ENCODE measurements at places on chromosomes 11 and 22.

GRCh38 chr11:130915603-130916237, 559 bp downstream of the SNX19 start:
- no peak for DNase-seq

DNA sequence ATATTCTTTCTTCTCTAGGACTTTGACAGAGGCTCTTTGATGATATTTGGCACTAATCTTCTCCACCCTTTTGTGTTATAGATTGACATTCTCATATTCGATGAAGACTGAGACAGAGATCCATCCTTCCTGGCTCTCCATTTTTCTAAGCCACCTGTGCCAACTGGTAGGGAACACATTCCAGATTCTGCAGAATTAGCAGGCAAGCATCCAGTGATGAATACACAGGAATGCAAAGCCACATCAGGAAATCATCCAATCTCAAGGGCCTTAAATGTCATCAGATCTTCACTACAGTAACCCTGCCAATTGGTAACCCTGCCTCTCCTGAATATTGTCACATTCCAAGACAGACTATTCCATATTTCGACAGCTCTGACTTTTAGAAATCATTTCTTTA, 718.4 kb upstream of the API5 start:
- DNase-seq = no peak

DNA sequence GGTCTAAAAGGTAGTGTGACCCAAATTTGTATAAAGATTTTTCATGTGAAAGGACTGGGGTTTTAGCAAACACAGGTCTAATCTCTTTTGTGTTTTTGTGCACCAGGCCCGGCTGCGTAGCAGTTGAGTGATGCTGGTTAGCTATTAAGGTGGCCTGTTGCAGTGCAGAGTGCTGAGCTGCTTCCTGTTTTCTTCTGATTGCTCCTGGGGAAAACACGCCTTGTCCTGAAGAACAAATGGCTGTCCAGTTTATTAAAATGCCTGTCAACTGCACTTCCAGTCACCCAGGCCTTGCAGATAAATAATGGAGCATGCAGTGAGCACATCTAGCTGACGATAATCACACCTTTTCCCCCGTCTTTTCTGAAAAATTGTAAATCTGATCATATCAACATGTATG, 1.8 kb downstream of the SRSF8 start:
- DNase-seq = peak; percentile 71

DNA sequence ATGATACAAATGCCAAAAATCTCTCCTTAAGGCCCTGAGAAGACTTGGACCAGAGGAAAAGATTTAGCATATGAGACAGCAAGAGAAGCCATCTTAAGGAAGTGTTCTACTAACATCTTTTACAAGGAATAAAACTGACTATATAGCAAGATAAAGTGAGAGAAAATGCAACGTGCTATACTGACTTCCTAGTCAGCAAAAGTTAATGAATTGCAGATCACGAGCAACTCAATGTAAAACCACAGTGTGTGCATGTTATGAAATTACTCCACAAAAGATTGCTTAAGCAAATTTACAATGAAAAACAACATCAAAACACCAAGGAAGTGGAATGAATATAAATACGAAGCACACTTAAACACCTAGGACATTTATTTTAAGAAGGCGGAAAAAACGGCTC, 187.5 kb downstream of the CADM1 start:
- DNase-seq = no peak

GRCh38 chr22:27641049-27641795, 160.3 kb downstream of the MN1 start:
- DNase-seq = no peak

GRCh38 chr11:64723907-64724862, 1.2 kb upstream of the NRXN2 start:
- DNase-seq = no peak

- DNase-seq = peak; percentile 62
These were observed at the start of gene LRFN4 for GRCh38 chr11:66856496-66857233. TSS of gene LRFN4 (plus strand) at chr11:66857064. CDS start at chr11:66857745, 681 bp downstream.

GRCh38 chr22:29780748-29781676, 13.8 kb downstream of the UQCR10 start:
- DNase-seq = no peak

- no peak for DNase-seq
These were observed 9.8 kb downstream of the PPFIBP2 start for GRCh38 chr11:7523416-7524210.

DNA sequence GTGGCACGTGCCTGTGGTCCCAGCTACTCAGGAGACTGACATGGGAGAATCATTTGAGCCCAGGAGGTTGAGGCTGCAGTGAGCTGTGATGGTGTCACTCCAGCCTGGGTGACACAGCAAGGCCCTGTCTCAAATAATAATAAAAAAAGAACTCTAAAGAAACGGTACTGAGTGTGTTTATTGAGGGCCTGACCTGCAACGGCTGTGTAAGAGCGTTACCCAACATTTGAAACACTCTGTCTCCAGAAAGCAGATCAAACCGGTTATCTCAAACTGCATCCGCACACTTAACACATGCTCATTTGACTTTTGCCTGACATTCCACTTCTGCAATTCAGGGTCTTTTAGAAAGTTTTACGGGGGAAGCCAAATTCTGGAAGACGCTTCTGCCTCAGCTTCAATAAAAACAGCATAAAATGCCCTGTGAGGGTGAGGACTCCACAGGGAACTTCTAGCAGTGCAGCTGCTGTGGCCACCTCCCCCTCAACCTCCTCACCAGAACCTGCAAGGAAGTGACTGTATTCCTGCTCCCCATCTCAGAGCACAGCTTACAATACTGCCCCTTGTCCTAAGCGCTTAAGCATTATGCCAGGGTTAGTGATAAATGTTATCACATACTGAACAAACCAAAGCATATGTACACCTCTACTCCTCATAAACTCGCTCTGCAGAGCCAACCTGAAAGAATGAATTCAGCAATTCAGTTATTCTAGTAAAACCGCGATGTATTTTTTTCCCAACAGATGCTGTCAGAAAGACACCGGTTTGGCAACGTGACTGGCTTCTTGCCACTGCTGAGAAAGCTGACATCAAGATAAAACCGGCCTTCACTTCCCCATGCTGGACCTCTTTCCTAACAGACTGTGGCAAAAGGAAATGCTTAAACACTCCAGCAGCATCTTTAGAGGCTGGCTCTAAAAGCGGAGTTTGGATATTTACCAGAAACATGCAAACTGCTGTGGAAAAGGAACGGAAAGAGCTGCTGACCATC, 52.2 kb downstream of the PRDM10 start:
- DNase-seq = no peak

GRCh38 chr11:113201054-113201818, 113.1 kb upstream of the TTC12 start:
- peak; percentile 69 for DNase-seq

- DNase-seq = no peak
These were observed 11.3 kb upstream of the AMPD3 start for GRCh38 chr11:10443721-10444235.

DNA sequence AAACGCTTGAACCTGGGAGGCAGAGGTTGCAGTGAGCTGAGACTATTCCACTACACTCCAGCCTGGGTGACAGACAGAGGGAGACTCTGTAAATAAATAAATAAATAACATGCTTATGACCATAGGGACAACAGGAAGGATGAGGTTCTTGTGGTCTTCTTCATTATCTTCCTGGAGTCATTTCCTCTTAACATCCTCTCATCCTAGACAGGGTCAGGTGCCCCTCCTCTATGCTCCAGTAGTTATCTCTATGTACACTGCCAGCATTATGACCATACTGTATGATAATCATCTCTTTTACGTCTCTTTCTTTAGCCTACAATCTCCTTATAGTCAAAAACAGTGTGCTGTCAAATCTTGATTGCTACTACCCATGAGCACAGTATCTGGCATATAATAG, 17.7 kb downstream of the RAB30 start:
- no peak for DNase-seq

- peak; percentile 49 for DNase-seq
These were observed 3.6 kb downstream of the SEPTIN5 start for GRCh38 chr22:19717691-19718455.

- DNase-seq = no peak
These were observed 102.6 kb downstream of the GALNT18 start for GRCh38 chr11:11519184-11519583.

- DNase-seq = no peak
These were observed 645 bp downstream of the CDC42BPG start for GRCh38 chr11:64843686-64844329.

DNA sequence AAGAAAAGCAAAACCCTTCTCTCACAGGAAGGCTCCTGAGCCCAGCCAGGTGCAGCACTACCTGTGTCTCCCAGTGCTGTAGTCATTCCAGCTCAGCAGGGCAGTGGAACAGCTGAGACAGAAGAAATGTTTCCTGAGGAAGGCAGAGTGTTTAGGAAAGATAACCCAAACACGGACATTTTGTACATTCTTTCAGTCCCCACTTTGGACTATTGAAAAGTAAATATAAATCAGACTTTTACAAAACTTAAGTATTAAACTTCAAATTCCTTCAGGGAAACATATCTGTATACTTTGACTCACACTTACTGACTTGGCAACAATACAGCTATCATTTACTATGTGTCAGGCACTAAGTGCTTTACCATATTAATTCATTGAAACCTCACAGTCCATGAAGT, 40.4 kb downstream of the RRAS2 start:
- no peak for DNase-seq

DNA sequence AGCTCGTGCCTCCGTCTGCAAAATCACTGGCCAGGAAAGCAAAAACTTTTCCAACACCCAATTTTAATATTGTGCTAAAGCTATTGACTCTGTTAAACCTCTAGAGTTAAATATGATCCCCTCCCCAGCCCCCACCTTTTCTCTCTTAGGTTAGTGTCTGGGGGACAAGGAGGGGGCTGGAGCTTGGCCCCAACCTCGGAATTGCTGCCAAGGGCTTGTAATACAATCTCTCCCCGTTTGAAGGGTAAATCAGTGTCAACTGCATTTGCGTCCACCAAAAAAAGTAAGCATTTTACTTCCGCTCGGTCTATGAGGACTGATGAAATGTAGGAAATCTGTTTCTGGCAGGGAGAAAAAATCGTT, at the start of gene GAS2:
GAS2 (plus strand) TSS at position 287 of the 363 bp plus-strand sequence. CDS start 8,259 bp downstream, outside the sequence.
- no peak for DNase-seq

- no peak for DNase-seq
These were observed 17.1 kb downstream of the PSMD13 start for GRCh38 chr11:253886-254270.

DNA sequence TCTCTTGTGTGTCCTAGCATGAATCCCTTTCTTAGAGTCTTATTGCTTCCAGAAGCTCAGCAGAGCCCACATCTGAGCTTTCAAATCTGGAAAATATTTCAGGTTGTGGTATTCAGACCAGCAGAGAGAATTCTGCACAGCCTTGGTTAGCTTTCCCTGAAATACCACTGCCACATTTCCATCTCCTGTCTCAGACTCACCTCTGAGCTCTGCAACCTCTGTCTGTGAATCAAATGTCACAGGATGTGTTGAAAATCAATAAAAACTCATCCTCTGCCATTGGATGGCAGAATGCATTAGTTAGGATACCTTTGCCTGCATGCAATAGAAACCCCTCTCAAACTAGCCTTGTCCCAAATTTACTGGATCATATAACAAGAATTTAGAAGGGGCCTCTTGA, 47.7 kb downstream of the ENDOD1 start:
- DNase-seq = no peak

DNA sequence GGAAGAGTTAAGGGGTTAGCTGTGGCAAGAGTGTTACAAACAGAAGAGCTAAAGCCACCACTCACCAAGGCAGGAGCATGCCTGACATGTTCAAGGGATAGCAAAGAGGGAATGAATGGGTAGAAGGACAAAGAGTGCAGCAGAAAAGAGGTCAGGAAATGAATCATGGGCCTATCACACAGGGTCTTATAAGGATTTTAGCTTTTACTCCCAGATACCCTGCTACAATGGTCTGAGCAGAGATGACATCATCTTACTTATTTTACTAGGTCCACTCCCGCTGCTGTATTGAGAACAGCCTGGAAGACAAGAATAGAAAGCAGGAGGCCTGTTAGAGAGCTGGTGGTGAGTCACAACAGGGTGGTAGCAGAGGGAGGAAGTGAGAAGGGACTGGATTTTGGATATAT, 9.8 kb downstream of the TRAF6 start:
- no peak for DNase-seq

- no peak for DNase-seq
These were observed 24.3 kb upstream of the HIKESHI start for GRCh38 chr11:86277741-86278140.

DNA sequence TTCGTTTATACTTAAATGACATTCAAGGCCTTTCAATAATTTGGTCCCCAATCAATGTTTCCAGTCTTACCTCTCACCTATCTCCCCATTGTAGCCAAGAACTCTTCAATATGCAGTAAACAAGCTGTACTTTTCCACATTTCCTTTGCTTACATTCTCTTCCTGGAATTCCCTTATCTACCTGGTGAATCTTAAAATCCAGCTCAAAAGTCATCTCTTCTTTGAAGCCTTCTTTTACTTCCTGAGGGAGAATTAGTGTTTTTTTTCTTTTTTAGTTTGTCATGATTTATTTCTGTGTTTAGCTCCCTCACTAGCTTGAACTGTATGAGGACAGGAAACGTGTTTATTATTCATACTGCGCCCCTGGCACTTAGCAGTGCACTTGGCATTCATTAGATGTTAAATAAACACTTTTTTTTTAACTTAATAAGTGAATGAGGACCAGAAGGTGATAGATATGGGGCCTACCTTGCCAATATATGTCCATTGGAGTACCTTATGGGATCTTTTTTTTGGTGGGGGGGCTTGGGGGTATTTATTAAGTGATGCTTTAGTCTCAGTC, 4.9 kb upstream of the PTS start:
- no peak for DNase-seq

GRCh38 chr11:69934861-69935494, 115.8 kb upstream of the FGF3 start:
- DNase-seq = no peak

GRCh38 chr11:125451400-125452124, 44.5 kb downstream of the FEZ1 start:
- DNase-seq = peak; percentile 53

GRCh38 chr11:95915051-95915450, 8.9 kb downstream of the MTMR2 start:
- DNase-seq = no peak

DNA sequence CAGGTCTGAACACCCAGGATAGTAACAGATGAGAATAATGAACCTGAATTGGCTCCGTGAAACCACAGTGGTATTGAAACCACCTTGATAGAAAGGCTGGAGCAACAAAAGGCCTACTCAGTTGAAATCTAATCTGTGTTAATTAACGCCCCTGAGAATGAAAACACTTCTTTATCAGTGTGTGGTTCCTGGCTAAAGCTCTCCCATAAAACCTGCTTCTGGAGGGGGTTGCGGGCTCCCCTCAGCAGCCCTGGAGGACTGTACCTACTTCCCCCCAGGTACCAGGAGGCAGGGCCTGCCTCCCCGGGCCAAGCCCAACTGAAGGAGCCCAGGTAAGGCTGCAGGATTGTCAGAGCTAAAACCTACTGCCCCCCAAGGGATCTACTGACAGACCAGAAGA, 54.6 kb downstream of the PLEKHA7 start:
- no peak for DNase-seq

GRCh38 chr11:102323542-102324251, 6.4 kb downstream of the BIRC3 start:
- no peak for DNase-seq
